ENCODE measurements at places on chromosomes 16 and 17. TPM values are rescaled to one million over a fixed set of nuclear protein-coding genes. Genes with fewer than 3 reads are reported as not detected.

LAT gene
- 4.8 TPM for polyA plus RNA-seq

DNA sequence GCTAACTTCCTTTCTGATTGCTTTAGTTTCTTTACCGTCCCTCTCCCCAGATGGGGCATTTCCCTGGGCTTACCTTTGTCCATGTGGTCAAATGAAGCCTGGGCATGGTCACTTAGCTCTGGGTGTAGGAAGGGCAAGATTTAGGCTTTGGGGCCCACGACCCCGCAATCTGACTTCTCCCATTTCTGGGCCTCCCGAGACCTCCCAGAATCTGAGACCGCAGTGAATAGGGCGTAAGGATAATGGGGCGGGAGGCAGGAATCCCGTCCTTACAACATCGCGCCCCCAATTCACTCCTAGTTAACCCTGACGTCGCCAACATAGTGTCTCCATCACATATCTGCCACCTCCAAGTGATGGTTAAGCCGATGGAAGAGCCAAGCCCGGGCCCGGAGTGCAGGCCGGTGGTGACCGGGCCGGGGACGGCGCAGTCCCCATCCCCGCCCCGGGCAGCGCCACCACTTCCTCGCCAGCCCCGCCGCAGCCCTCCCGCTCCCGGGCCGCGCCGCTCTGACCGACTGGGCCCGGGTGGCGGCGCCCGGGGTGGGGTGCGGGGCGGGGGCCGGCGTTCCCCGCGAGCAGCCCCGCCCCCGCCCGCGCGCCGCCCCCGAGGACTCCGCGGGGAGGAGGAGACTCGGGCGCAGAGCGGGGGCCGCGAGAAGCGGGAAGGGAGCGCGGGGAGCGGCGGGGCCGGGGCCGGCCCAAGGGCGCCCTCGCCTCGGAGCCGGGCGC, at the start of gene RHBDL3:
RHBDL3 (plus strand) TSS at position 641 of the 732 bp plus-strand sequence. CDS start 358 bp downstream, outside the sequence.
- no peak for DNase-seq

DNA sequence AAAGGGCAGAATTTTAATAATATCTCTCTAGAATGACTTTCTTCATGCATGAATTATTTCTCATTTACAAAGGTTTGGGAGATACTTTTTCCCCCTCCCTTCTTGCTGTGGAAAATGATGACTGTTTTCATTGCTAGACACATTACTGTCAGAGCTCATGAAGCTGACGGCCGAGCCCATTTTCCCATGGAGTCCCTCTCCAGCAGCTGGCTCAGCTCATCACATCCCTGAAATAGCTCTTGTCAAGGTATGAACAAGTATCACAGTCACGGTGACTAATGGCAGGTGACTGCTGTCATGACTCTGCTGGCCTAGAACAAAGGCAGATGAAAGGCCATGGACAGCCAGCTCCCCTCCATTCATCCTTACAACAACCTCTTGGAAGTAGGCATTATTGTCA, 208.1 kb downstream of the ABCC12 start:
- no peak for DNase-seq

DNA sequence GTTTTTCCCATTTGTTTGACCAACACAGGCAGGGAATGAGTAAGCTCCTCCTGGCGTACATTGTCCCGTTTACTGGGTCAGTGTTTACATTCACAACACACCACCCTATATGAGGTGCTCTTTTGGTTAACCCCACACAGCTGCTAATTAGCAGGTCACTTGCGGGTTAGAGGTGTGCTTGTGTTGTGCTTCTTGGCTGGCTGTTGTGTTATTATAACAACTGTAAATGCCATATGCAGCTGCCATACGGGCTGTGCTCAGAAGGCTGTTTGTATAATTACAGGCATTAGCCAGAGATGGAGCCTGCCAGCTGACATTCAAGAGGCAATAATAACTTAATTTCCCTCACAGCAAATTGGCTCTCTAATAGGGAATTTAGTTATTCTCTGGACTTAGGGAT, 205.1 kb upstream of the ELAC2 start:
- DNase-seq = no peak

GRCh38 chr16:8847623-8848022, 21.2 kb downstream of the CARHSP1 start:
- DNase-seq = no peak

DNA sequence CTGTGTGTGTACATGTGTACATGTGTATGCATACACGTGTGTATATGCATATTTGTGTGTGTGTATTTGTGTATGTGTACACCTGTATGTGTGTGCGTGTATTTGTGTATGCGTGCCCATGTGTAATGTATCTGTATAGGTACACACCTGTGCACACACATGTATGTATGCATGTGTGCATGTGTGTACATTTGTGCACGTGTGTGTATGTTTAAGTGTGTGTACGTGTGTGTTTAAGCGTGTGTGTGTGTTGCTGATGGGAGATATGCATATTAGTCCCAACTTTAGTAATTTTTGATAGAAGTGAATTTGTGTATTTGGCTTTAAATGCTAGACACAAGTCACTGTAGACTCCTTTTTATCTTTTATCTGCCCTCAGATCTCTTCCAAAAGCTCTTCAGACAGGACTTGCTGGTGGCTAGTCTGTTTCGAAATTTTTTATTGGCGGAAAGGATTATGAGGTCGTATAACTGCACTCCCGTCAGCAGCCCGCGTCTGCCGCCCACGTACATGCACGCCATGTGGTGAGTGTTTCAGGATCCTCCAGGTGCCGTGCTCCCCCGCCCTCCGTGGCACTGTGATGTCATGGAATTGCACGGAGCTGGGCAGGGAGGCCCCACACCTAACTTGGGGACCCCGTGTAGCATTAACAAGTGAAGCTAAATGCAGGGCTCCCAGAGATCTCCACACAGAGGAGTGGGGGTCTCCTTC, 168.8 kb upstream of the CHMP6 start:
- no peak for DNase-seq

- no peak for DNase-seq
Measured at GRCh38 chr17:41870627-41871026, 5.4 kb upstream of the KLHL11 start.

DNA sequence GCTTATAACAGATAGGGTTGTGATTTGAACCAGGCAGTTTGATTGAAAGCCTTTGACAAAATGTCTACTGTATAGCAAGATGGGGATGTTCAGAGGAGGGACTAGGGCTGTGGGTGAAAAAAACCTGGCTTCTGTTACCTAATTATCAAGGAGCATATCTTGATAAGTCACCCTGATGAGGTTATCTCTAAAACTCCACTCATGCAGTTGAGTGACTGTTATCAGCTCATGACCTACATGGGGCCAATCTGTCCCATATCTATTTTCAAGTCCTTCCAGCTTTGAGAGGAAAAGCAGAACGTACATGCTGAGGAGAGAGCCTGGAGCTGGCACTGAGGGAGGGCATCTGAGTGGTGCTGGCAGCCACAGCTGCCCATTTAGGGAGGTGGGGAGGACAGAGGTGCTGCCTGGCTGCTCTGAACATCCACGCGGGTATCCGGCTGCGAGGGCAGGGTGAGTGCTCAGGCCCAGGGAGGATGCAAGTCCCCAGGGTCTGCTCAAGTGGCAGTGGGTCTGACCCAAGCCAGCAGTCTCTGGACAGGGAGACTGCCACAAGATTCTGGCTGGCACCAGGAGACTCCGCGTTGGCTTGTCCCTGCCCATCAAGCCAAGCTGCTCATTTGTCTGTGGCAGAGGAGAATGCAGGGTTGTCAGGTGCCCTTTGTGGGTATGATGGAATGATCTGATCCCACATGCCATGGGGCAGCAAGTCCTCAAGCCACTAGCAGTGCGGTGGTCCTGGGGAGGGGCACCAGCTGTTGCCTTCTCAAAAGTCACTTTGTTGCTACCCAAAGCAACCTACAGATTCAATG, 29.2 kb downstream of the ATPAF2 start:
- DNase-seq = no peak

DNA sequence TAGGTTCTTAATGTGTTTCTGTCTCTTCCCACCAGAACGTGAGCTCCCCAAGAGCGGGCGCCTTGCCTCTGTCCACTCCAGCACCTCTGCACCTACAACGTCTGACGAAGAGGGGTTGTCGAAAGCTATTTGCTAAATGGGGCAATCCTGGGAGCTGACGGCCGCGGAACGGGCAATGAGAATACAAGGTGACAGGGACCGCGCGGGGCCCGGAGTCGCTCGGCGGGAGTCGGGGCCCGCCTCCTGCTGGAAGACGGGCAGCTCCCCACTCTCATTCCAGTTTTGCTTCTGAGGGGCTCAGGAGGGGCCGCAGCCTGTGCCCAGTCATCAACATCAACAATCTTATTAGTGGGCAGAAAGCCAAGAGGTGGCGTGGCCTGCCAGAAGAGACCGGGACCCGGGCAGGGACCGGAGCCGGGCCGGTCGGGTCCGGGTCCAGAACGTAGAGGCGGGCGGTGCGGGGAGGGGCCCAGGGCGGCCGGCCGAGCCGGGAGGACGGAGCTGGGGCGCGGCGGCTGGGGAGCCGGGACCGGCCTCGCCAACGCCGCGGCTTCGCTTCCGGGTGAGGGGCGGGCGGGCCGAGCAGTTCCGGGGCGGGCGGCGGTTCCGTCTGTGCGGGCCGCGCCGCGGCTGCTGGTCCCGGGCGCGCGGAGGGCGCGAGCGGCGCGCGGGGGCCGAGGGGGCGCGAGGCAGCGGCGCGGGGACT, at the start of gene MOSMO:
MOSMO (plus strand) TSS at position 603 of the 706 bp plus-strand sequence. CDS start 191 bp downstream, outside the sequence.
- no peak for DNase-seq

THUMPD1 gene
- 75.4 TPM for polyA plus RNA-seq

OR1A1 gene
- polyA plus RNA-seq = not detected

GRCh38 chr17:12631076-12631475, 34.6 kb upstream of the MYOCD start:
- no peak for DNase-seq

- DNase-seq = no peak
Measured at GRCh38 chr16:84048871-84049270, 6.3 kb upstream of the SLC38A8 start.

GRCh38 chr17:60095381-60095780, 16.7 kb upstream of the HEATR6 start:
- no peak for DNase-seq

C16orf46 gene
- polyA plus RNA-seq = 1.5 TPM

OR3A3 gene
- polyA plus RNA-seq = not detected

DNA sequence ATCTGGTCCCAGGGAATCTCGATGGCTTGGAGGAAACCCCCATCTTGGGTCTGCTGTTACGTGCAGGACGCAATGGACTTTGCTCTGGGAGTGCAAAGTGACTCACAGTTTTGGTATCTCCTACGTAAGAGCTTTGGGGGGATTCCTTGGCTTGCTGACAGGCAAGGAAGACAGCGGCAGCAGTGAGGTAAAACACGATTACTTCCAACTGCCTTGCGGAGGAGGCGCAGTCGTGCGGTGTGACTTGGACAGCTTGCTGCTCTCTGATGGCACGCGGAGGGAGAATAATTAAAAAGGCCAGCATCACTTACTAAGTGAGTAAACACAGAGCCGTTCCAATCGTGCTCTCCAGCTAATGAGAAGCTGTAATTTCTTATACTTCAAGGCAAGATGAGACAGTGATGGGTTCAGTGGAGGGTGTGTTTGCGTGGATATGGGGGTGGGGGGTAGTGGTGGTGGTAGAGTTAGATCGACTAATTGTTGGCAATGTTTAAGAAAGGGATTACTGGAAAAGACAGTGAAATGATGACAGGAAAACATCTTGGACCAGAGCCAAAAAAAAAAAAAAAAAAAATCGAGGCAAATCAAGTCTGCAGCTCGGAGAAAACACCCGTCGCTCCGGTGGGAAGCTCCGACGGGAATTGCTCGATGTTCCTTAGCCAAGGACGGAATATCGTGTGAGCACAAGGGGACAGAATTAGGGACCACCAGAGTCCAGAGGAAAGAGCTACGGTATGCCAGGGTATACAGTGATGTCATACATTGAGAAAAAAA, 184.8 kb upstream of the ZFHX3 start:
- no peak for DNase-seq

- no peak for DNase-seq
Measured at GRCh38 chr17:73292031-73292531, 19.7 kb downstream of the CDC42EP4 start.

DNA sequence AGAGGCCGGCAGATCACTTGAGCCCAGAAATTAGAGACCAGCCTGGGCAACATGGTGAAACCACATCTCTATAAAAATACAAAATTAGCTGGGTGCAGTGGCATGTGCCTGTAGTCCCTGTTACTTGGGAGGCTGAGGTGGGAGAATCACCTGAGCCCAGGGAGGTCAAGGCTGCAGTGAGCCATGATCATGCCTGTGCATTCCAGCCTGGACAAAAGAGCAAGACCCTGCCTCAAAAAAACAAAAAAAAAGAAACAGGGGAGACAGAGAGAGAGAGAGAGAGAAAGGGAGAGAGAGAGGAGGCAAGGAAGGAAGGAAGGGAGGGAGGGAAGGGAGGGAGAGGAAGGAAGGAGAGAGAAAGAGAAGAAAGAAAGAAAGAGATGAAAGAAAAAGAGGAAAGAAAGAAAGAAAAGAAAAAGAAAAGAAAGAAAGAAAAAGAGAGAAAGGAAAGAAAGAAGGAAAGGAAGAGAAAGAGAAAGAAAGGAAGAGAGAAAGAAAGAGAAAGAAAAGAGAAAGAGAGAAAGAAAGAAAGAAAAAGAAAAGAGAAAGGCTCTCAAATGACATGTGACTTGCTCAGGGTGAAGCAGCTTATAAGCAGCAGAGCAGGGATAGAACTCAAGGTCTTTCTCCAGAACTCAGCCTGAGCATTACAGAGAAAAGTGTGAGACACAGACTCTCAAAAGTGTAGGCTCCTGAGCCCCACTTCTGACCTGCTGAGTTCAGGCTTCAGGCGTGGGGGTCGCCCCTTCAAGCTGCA, 15.5 kb downstream of the CX3CL1 start:
- no peak for DNase-seq

DNA sequence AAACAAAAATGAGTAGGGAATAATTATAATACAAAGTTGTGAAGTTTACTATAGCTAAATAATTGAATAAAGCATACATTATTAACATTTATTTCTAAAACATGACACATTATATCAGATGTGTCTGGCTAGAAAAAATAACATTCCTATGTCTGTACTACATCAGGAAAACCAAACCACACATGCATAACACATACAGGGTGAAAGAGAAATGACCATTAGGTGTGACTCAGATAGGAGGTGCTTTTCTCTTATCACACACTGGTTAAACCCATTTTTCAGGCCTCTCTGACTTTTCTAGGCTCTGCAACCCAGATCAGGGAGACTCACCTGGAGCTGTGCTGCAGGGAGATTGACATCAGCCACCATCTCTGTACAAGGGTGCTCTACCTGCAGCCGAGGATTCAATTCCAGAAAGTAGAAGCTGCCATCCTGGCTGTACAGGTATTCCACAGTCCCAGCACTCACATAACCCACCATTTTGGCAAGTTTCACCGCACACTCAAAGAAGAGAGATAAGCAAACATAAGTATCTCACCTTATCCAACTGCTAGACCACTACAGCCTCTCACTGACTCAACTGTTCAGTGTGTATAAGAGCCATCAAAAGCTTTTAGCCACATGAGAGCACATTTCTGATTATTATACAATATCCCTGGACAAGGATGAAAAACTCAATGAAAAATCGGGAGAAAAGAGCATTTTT, 116.6 kb upstream of the C17orf78 start:
- no peak for DNase-seq

- DNase-seq = no peak
Measured at GRCh38 chr16:12387786-12388185, 411.3 kb downstream of the SNX29 start.
